ENCODE measurements at places on chromosomes 5 and 9.

DNA sequence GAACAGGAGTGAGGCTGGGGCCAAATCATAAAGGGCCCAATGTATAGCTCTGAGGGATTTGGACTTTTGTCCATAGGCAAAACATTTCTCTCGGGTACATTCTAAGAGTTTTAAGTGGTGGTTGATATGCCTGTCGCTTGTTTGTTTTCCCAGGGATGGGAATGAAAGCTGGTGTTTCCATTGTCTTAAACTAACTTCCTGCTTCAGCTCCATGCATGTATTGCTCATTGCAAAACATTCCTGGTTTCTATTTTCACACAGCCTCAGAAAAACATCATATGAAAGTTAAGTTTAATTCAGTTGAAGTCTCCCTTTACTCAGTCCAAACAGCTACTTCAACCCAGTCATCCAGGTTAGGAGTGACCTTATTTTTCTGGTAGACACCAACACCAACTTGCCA, 235.0 kb downstream of the ACTL7B start:
- no peak for DNase-seq

GRCh38 chr5:142296914-142297417, 27.9 kb downstream of the SPRY4 start:
- DNase-seq = no peak

GRCh38 chr9:32716425-32716824, 66.9 kb upstream of the TMEM215 start:
- DNase-seq = no peak

DNA sequence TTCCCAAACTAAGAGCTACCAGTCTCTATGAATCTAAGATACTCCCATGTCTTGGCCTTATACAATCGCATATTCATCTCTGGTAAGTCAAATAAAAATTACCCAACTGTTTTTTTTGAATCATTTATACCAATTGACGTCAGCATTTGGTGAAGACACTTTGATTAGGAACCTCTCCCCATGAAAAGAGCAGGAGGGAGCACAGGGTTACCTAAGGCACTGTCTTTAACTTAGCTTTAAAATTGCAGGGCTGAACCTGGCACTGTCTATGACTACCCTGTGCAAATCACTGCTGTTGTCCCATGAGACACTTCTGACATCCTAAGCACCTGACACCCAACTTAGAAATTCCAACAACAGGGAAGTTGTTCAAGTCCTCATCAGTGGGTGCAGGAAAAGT, 586.4 kb downstream of the MAT2B start:
- DNase-seq = no peak

GRCh38 chr9:135294836-135295235, 184.7 kb upstream of the PPP1R26 start:
- DNase-seq = no peak

GRCh38 chr9:98225015-98225442, 30.4 kb downstream of the TBC1D2 start:
- DNase-seq = no peak

DNA sequence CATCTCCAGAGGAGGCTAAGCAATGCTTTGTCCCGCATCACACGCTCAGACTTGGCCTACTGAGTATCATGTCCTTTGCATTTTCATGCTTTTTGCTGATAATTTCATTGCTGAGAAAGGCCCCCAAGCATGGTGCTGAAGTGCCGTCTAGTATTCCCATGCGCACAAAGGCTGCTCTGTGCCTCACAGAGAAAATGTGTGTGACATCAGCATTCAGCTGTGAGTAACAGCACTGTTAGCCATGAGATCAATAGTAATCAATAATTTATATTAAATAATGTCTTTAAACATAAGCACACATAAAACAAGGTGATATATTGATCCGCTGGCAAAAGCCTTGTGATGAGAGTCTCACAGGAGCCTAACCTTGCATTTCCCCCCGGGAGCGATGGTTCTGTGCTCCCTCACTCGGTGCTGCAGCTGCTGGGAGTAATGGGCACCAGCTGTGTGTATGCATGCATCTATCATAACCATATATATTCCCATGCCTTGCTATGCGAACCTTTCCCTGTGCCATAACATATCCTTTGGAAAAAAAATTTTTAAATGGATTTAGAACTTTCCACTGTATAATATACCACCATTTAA, 50.4 kb upstream of the RNF130 start:
- no peak for DNase-seq

DNA sequence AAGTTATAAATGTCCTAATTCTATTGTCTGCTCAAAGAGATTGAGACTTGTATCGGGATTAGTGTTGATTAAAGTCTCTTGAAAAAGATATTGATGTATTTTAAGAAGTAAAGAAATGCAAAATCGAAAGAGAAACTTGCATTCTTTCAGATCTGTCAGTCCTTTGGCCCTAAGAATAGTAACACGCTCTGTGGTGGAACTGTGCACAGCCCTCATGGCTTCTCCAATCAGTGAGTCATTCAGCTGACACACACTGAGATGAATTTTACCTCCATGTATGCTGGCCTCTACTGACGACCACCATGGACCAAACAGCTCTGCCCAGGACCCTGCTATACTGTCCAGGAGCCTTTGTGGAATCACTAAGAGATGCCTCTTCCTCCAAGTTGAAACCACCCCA, 232.4 kb downstream of the ESM1 start:
- no peak for DNase-seq

DNA sequence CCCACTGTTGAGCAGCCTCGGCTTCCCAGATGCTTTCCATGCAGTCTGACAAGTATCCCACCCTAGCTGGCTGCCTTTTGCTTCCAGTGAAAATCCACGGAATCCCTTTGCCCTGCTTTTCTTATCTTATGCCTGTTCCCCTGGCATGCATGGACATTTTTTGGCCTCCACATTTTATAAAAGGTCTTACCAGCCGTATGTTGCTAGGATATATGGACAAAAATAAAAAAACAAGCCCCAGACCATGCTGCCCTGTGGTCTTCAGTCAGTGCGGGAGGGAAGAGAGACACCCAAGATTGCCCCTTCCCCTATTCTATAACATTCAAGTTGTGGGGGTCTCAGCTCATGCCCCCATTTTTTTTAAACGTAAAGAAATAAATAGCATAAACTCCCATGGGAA, 129.6 kb downstream of the COL23A1 start:
- no peak for DNase-seq

DNA sequence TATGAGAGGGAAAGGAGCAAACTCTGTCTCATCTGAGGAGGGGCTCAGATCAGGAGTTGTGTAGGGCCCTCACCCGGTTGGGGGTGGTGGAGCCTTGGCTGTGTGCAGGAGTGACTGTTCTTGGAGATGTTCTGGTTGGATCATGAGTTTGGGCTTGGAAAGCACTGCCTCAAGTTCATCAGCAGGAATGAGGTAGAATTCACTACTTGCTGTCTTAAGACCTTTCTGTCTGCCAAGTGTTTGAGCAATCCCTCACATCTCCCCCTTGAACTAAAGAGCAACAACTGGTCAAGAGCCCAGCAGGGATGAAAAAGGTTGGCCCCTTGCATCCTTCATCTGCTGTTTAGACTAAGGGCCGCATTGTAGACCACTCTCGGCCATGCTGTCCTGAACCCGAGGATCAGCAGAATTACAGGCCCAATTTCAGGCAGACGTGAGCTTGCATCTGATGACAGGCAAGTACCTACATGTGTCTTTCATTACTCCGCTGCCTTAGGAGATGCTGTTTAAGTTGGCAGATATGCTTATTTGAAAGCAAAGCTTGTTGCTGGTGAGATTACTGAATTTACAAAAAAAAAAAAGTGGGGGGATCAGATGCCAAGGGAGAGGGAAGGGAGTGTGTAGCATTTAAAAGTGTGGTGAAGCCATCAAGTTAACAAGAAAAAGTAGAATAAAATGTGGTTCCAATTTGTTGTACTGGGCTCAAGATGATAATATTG, 36.4 kb downstream of the PIK3R1 start:
- DNase-seq = no peak

GRCh38 chr9:7861086-7861485, 61.5 kb upstream of the DMAC1 start:
- DNase-seq = no peak

DNA sequence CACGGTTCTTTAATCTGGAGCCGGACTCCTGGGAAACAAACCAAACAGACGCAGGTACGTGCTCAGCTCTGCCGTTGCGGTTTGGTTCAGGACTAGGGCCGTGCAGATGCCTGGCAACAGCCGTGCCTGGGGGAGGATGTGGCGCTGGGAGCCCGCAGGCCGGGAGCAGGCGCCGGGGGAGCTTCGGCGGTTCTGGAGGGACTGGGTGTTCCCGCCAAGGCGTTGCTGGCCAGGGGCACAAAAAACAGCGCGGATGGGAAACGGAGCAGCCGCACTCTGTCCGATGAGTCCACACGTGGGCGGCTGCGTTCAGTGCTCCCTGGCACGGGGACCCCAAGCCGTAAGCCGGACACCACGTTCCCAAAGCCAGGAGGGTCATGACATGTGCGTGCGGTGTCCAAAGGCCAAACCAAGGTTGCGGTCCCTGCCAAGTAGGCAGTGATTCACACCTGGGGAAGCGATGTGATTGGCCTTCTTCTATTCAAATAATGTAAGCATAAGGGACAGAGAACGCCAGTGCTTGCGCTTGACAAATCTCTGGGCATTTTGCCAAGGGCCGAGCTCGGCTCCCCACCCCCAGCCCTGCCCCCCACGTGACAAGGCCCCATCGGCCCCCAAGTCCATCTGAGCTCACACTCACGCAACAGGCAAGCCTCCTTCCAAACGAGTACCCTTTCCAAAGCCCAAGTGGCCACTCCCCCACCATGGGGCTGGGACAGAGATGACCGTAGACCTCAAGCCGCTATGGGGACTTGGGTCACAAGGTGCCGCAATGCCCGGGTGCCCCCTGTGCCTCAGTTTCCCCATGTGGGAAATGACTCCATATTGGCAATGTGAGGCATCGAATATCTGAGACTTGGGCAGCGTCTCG, 49.7 kb upstream of the NKD2 start:
- no peak for DNase-seq

DNA sequence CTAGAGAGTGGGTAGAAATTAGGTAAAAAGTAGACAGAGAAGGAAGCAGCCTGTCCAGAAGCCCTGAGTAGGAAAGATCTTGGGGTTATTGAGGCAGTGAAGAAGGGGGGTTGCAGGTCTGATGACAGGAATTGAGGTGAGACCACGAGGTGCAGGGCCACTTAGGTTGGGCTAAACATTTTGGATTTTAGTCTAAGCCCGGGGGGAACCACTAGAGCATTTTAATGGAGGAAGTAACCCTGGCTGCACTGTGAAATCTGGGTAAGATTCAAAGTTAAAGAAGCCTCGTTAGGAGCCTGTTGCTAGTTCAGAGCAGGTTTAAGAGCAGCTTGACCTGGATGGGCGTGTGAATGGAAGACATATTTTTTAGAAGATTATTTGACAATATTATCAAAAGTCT, 38.3 kb downstream of the MAP3K1 start:
- no peak for DNase-seq

DNA sequence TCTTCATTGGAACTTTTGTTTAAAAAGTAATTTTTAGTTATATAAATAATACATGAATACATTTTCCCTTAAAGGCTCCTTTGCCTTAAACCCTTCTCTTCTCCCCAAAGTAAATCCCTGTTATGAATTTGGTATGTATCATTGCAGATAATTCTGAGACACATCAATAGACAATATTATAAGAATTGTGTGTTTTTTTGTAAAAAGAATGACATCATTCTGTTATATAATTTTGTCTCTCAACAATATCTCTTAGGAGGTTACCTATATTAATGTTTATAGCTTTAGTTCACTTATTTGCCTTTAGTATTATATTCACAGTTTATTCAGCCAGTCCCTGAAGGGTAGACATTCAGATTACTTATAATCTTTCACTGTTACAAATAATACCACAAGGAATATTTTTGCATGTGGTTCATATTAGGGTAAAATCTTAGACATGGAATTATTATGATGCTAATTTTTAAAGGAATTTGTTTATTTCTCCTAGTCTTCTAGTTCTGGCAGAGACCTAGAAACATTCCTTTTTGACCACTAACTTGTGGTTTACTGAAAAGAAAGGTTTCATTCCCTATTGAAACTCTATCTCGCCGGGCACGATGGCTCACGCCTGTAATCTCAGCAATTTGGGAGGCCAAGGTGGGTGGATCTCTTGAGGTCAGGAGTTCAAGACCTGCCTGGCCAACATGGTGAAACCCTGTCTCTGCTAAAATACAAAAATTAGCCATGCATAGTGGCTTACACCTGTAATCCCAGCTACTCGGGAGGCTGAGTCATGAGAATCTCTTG, 105.6 kb downstream of the KCTD16 start:
- no peak for DNase-seq
